Esophagus muscularis mucosa (tissue), 4 donors: ENCODE measurements at places on chromosomes 13 and 19. TPM values are rescaled to one million over a fixed set of nuclear protein-coding genes. Genes with fewer than 3 reads are reported as not detected.

DNA sequence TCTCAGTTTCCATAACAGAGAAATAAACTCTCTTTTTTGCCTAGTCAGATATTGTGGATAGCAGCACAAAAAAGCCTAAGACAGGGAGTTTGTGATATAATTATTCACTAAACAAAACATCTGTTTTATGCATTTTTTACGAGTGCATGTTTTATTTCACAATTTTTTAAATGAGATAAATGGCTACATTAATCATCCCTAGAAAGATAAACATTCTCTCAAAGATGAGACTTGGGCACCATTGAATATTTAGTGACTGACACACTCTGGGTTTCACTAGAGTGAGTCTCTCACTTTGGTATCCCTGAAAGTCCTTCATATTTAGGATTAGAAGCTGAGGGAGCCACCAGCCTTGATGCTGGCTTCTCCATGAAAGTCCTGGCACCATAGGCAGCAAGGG, 74.3 kb upstream of the LRCH1 start:
- no peak for DNase-seq

- no peak for DNase-seq
These were observed 281.4 kb downstream of the ABCC4 start for GRCh38 chr13:95019886-95020285.

DNA sequence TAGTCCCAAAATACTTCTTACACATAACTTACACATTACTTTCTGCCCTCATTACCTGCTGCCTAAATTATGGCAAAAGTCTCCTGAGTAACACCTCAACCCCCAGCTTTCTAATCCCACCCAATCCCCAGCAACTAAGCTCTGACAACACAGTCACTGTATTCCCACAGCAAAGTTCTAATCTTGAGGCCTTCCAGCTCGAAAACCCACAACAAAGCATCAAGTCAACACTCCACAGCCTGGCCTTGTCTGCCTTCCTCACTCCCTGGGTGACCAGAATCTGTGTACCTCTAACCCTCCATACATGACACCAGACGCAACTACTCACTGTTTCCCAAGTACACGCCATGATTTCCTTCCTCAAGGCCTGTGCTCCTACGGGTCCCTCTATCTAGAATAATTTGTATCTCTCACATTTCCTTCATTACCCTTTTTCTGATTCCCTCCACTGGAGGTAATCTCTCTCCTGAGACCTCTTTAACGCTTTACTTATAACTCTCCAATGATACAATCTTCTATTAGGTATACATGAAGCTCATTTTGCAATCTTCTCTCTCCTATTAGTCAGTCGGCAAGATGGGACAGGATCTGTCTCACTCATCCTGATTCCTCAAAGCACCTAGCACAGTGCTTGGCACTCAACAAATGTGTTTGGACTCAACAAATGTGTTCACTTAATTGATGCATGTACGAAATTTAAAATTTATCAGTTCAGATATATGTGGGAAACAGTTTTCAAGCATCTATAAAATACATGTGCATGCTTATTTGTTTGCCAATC, 87.6 kb upstream of the DOCK9 start:
- no peak for DNase-seq

DNA sequence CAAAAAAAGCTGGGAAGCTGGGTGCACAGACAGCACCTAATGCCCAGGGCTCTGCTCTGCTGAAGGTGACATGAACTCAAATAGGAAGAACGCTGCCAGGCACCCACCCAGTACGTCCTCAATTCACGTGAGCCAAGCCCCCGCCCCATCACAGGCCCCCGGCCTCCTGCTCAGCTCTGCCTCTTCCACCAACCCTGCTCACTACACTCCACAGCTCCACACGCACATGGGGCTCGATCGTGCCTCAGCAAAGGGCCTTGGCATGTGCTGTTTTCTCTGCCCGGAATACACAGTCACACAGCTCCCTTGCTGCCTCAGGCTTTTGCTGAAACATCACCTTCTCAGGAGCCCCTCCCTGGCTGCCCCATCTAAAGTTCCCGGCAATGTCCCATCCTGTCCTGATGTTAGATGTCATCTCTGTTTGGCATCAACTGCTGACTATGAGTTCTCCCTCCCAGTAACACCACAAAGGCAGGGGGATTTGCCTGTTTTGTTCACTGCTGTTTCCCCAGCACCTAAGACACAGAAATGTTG, 2.3 kb downstream of the ATP13A1 start:
- DNase-seq: no peak

DNA sequence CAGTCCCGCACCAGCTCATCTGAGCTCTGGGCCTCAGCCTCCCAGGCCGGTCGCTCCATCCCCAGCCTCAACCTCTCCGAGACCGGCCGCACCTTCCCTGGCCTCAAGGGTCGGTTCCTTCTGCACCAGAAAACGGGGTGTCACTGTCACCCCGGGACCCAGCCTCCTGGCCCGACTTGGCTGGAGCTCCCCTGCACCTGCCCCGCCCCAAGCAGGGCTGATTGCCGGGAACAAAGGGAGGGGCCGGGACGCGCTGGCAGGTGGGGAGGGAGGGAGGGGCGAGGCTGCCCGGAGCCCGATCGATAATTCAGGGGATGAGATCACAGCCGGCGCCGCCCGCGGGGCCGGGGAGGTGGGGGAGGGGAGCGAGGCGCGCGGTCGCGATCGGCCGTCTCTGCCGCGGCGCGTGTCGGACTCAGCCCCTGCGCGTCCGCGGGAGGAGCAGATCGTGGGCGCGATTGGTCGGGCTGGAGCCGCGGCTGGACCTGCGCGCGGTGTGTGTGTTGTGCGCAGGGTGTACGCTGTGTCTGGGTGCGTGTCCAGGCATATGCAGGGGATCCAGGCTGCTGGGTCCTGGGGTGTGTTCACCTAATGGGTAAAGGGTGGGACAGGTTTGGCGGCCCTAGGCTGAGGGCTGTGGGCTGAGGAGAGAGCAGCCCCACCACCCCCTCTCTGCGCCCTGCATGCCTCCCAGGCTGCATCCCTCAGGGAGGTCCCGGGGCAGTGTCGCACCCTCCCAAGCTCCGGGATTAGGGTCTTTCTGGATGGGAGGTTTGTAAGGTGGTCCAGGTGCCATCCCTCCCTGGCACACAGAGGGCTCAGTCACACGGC, 1.1 kb upstream of the SHC2 start:
- DNase-seq: no peak

DNA sequence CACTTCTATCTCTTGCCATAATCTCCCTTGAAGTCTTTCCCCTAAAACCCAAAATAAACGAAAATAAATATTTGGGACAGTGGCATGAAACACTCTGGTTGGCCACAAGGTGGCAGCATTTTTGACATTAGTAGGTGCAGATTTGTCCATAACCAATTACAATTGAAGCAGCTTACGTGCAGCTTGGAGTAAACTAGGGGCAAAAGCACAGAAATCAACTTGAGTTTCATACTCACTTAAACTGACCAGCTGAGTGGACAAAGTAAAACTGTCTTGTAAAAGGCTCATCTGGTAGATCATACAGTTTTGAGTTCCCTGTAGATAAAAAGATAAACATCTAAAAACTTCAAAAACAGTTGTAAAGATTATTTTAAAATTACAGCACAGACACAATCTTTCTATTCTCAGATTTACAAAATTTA, 18.8 kb downstream of the PDCD5 start:
- DNase-seq: no peak

- DNase-seq: no peak
These were observed 163.7 kb upstream of the KL start for GRCh38 chr13:32852526-32852925.

PALM3 gene
- 0.32 TPM for total RNA-seq
